Effector CD8-positive, alpha-beta T cell (primary cell): ENCODE measurements at places on chromosomes 7 and 10.

GRCh38 chr7:77580762-77581350 is 43.8 kb downstream of the PTPN12 start:
- DNase-seq: no peak

DNA sequence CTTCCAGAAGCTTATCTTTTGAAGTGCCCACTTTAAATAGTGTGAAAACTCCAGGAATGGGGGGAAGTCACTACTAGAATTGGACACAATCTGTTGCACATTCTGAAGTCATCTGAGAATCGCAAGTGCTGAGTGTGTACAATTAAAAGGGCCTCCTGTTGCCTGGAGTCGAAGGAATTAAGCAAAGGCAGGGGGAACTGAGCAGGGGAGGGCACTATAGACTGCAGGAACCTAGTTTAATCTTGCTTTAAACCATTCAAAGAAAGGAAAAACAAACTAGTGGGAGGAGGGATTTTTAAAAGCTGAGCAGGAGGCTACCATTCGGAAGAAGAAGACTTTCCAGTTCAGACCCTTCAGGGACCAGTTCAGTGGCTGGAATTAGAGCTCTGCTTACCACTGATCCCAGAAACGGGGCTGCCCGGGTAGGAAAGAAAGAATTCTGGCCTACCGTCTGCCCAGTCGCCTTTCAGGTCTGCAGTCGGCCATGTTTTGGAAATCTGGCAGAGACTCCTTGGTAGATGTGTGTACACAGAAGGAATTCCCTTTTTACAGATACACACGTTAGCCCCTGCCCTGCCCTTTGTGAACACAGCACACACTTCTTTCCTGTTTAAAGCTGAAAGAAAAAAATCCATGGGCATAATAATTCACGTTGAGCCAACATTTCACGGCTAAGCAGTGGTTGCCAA is 610.6 kb upstream of the FOXK1 start:
- no peak for DNase-seq

GRCh38 chr10:116741391-116742351 is 695 bp downstream of the HSPA12A start:
- DNase-seq: no peak

DNA sequence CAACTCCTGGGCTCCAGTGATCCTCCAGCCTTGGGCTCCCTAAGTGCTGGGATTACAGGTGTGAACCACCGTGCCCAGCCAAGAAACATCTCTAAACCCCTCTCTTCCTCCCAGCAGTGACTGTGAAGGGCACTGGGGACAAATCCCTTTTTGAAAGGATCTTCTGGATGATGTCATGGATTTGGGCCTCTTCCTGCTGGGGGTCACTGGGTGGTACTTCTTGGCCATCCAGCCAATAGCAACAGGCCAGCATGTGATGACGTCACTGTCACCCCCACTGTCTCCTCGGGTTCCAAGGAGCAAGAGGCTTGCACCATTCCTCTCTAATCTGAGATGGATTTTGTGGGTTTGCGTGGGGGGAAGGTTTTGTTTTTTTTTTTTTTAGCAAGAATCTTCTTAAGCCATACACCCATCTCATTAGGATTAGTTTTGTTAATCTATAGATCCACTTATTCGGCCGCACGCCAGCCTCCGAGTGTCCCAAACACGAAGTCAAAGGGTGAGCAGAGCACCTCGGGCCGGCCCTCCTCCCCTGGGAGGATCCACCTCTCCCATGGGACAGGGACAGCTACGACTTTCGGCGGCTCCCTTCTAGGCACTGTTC is 29.4 kb upstream of the TNRC18 start:
- DNase-seq: no peak

DNA sequence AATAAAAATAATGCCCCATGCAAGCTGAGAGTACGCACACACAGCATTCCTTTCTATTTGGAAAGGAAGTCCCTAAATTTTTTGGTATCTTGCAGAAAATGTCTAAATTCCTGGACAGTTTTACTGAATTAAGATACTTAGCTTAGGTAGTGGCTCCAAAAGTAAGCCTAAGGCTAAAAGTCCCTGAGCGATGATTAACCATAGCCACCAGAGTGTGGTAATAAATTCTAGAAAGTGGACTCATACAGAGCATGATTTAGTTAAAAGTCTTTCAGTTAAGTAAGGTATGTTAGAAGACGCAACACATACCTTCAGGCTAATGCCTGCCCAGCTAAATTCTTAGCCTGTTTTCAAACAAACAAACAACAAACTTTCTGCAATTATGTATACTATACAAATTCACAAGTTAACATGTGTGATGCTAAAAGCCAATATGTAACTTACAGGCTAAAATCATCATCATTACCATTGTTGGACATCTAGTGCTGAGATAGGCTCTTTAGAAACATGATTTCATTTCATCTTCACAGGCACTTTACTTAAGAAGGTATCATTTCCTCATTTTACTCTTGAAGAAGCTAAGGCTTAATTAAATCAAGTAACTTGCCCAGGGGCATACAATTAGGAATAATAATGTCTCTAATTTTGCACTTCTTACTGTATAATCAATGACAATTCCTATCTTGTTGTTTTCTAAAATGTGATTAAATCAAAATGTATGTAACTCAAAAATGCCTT is 261.4 kb upstream of the YAE1 start:
- no peak for DNase-seq

DNA sequence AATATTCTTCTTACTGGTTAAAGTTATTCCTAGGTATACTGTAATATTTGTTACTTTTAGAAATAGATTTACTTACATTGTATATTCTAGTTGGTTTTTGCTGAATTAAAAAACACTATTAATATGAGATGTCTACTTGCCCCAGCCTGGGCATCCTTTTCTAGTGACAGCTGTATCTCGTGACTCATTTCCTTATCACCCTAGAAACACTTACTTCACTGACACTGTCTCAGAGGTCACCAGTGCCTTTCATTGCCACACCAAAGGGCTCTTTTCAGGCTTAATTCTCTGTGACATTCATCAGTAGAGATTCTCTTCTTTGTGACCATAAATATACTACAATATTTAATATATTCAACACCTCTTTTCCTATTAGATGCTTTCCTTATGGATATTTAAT is 194.7 kb downstream of the GALNT17 start:
- no peak for DNase-seq

GRCh38 chr7:154841731-154842331 is 161.1 kb downstream of the PAXIP1 start:
- no peak for DNase-seq

GRCh38 chr7:24851786-24852185 is 94.5 kb upstream of the GSDME start:
- no peak for DNase-seq

GRCh38 chr7:108067844-108068243 is 62.3 kb downstream of the LAMB4 start:
- DNase-seq: no peak

GRCh38 chr10:119655566-119656001 is 4.4 kb downstream of the BAG3 start:
- no peak for DNase-seq

DNA sequence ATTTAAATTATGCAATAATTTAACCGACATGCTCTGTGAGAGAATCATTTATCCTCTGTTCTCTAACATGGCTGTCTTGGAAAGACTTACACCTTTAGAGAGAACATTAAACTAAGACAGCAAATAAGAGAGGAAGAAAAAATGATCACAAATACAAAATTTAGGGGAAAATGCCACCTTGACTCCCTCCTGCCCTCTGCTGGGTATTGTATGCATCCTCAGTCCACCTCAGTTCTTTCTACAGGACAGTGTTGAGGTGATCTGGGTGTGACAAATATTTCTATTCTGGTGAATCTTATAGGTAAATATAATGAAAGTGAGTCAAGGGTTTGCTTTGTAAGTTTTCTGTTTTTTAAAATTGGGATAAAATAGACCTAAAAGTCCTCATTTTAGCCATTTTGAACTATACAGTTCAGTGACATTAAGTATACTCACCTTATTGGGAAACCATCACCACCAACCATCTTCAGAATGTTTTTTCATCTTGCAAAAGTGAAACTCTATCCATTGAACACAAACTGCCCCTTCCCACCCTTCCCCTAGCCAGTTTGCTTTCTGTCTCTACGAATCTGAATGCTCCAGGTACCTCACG is 61.5 kb upstream of the ELMO1 start:
- no peak for DNase-seq

- no peak for DNase-seq
Observed at GRCh38 chr10:15420858-15421257, 49.8 kb upstream of the FAM171A1 start.

- DNase-seq: no peak
Observed at GRCh38 chr7:27921081-27921836, 181.3 kb downstream of the TAX1BP1 start.

GRCh38 chr7:33050535-33051318 is 11.8 kb downstream of the NT5C3A start:
- no peak for DNase-seq

DNA sequence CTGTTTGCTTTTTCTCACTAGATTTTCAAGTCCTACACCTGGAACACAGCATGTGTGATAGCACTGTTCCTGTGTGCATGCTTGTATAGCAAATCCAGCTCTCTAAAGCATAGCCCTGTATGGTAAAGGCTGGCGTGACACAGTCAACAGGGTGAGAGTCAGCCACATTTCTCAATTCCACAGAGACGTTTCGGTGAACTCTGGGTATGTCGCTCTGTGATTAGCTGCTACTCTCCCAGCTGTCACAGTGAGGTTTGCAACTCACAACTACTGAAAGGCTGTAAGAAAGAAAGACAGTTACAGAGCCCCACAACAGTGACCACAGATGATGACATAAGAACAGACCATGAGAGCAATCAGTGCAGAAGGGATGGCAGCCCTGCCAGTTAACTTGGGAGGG is 170.6 kb upstream of the IMMP2L start:
- no peak for DNase-seq

DNA sequence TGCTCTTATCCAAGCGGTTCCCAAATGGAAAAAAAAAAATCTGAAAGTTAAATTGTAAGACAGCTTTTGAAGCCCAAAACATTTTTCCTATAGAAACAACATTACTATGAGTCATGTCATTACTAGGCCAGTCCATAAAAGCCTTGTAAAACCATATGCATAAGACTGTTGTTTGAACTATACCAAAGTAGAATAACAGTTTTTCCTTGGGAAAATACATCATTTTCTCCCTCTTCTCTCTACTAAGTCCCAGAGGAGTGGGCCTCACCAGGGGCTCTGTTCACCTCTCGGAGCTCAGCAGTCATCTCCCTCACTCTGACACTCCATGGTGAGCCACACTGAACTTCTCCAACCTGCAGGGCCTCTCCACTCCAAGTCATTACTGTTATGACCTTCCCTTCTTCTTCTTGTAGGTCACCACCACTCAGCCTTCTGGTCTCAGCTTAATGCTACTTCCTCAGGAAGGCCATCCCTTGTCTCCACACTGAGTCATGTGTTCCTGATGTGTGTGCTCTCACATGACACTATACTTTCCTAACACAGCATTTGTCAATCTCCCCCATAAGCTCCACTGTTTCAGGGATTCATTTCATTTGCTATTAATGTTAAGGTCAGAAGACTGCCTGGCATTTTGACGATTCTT is 32.5 kb downstream of the ZNF438 start:
- no peak for DNase-seq

GRCh38 chr7:2791390-2791789 is 52.7 kb downstream of the GNA12 start:
- DNase-seq: no peak

DNA sequence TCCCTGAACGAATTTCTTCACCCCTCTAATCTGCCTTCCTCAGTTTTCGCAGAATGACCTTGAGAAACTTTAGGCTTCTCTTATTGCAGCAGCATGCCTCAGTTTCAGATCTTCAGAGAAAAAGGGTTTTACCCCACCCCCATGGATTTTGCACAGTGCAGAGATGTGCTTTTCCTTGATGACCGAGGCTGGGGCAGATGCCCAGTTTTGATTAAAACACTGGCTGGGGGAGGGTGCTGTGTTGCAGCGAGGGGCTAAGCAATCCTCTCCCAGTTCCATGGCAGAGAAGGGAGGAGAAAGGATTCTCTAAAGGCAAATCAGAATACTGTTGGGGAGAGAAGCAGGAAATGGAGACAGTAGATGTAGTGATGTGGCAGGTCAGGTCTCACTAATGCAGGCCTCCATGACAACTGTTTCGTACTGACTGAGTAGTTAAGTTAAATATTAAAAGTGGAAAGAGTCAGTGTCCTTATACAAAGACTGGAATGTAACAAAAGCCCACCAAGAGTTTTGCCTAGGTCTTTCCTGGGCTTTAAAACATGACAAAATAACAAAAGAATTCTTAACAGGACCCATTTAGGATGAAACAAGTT is 50.8 kb upstream of the PDZD8 start:
- DNase-seq: no peak

DNA sequence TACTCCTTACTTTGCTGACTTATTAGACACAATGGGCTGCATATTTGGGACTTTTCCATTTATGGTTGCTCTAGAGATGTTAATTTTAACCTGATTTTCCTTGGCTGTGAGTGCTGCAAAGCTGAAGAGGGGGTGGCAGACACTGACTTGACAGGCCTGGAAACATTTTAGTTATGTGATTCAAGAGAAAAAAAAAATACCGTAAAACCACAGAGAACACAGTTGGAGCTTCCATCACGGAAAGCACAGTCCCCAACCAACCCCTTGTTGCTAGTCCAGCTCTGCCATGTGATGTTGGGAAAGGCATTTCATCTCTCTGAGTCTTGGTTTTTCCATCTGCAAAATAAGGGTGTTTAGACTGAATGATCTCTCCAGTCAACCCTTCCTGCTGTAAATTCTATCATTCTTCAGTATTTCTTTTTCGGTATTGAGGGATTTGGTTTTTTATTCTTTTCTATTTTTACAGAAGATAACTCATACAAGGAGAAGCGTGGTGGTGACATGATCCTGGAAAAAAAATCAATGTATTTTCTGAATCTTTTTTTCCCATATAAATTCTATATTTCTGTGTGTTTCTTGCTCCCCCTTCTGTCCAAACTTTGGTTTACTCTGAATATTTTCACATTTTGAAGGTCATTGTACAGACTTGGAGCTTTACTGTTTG is 246.1 kb downstream of the REEP3 start:
- DNase-seq: no peak

DNA sequence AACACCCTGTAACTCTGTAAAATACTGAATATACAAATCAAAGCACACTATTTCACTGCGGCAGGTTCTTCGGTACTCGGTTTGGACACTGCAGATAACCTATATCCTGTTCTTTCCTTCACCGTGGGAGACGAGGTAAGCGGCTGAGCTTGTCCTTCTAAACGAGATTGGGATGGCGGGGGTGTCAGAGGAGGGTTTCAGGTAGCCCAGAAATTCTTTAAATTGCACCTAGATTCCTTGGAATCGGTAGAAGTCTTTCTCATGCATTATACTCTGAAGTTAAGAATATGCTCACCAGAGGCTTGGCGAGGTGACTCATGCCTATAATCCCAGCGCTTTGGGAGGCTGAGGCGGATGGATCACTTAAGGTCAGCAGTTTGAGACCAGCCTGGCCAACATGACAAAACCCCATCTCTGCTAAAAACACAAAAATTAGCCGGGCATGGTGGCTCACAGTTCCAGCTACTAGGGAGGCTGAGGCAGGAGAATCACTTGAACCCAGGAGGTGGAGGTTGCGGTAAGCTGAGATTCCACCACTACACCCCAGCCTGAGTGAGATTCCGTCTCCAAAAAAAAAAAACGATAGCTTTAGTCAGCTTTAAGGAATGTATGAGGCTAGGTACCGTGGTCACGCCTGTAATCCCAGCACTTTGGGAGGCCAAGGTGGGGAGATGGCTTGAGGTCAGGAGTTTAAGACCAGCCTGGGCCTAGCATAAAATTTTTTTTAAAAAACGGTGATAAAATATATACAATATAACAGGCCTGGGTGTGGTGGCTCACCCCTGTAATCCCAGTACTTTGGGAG is 10.1 kb upstream of the LAT2 start:
- DNase-seq: no peak

- DNase-seq: no peak
Observed at GRCh38 chr7:27142580-27143022, 880 bp downstream of the HOXA5 start.

GRCh38 chr7:20509892-20510572 is 105.4 kb upstream of the ABCB5 start:
- DNase-seq: no peak
